Esophagus muscularis mucosa (tissue), 4 donors: ENCODE measurements at places on chromosomes 16 and 17. TPM values are rescaled to one million over a fixed set of nuclear protein-coding genes. Genes with fewer than 3 reads are reported as not detected.

DNA sequence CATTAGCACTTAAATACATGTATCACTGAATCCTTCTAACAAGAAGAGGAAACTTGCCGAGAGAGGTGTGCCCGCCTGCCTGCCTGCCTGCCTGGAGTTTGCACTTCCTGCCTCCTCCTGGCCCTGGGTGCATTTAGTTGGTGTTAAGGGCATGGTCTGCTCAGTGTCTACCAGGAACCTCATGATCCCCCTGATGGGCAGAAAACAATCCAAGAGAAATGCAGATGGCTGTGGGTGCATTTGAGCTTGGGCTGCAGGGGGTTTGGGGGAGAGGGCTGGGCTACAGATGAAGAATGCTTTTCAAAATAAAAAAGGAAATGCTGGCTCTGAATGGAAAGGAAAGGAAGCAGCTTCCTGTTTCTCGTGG lies 10.1 kb downstream of the KSR1 start:
- no peak for DNase-seq

The EIF5A gene
- total RNA-seq: 203 TPM

DNA sequence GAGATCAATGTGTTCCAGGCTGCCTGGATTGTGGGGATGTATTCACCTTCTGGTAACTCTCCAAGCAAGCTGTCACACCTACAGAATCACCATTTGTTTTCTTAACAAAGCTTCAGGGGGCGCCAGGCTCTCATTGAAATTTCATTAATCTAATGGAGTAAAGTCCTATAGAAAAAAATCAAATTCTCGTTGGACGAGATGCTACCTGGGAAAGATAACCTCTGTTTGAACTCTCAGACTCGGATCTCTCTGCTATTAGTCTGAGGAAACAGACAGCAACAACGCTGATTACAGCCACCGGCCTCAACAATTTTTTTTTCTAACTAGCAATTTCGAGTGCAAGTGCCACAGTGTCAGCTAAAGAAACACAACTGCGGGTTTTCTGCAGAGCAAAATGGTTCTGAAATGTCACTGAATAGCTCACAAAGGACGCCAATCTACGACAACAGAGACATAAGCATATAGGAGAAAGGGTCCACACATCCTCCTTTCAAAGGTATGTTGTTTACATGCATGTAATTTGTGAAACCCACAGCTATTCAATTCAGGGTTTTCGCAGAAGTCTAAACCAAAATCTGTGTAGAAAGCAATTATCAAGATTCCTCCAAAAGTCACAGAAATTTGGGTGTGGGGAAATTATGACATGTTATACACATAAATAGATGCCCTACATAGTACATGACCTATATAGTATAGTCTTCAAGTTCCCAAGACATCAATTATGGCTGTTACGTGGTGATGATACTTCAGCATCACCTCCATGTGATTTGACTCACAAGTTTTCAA lies 135.8 kb downstream of the SKAP1 start:
- DNase-seq: no peak

The CCL17 gene
- not detected for total RNA-seq

GRCh38 chr17:2701996-2702741 lies 9.4 kb downstream of the CLUH start:
- no peak for DNase-seq

GRCh38 chr17:79049821-79050220 lies 24.8 kb upstream of the ENGASE start:
- DNase-seq: no peak

DNA sequence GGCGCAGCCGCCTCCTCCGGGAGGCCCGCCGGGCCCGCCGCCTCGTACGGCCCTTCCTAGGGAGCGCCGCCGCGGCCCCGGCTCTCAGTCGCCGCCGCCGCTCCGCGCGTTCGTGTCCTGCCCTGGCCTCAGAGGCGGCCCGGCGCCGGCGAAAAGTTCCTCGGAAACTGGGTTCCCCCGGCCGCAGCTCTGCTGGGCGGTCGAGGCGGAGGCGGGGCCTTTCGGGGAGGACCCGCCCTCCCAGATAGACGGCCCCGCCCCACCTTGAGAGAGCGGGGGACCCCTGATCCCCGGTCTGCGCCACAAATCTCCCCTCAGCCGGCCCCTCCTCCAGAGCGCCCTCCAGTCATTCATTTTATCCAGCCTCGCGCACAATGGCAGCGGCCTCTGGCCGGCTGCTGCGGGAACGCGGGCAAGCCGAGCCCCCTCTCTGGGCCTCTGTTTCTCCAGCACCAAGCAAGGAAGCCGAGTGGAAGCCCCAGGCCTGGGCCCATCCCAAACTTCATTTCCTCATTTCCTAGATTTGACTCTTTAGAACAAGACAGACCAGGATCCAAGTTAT lies at the start of gene SREBF1:
SREBF1 (minus strand) TSS at position 169 of the 562 bp plus-strand sequence. CDS start 169 bp downstream, outside the sequence.
- DNase-seq: no peak

The BRCA1 gene
- 7.6 TPM for total RNA-seq

DNA sequence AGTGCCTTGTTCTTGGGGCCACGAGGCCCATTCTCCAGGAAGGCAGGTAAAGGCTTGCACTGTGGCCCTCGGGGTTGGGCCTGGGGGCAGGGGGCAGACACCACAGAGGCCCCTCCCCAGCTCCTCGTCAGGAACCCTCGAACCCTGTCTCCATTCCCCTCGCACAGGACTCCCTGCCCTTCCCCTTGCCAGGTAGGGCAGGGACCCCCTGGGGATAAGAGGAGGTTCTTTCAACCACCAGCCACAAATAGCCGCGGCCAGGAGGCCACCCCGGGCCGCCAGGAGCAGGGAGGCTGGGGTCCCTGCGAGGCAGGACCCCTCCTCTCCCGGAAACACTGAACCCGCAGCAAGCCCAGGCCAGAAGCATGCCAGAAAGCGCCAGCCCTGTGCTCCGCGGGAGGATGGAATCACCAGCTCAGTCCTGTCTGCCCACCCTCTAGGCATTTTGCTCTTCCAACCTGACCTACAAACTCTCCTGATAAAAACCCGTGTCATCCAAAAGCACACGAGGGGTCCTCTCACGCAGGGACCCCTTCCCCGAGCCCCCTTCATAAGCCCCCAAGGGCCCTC lies 45.6 kb downstream of the SLC47A1 start:
- no peak for DNase-seq

DNA sequence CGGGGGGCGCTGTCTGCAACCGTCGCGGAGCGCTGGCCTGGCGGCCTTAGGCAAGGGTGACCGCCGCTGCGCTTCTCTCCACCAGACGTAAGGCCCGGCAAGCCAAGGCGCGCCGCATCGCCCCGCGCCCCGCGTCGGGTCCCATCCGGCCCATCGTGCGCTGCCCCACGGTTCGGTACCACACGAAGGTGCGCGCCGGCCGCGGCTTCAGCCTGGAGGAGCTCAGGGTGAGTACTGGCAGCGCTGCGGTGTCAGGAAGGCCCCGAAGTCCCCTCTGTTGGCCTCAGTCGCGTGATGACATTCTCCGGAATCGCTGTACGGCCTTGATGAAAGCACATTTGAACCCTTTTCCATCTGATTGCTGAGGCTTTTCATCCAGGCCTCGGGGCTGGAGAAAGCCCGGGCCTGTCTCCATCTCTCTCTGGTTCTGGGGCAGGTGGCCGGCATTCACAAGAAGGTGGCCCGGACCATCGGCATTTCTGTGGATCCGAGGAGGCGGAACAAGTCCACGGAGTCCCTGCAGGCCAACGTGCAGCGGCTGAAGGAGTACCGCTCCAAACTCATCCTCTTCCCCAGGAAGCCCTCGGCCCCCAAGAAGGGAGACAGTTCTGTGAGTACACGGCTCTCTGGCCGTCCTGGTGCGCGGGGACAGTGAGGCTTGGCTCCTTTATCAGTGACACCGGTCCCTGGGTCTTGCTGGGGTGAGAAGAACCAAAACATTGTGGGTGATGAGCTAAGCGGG lies 831 bp downstream of the RPL13 start:
- DNase-seq: no peak

GRCh38 chr16:79750311-79750710 lies 149.8 kb upstream of the MAF start:
- no peak for DNase-seq

DNA sequence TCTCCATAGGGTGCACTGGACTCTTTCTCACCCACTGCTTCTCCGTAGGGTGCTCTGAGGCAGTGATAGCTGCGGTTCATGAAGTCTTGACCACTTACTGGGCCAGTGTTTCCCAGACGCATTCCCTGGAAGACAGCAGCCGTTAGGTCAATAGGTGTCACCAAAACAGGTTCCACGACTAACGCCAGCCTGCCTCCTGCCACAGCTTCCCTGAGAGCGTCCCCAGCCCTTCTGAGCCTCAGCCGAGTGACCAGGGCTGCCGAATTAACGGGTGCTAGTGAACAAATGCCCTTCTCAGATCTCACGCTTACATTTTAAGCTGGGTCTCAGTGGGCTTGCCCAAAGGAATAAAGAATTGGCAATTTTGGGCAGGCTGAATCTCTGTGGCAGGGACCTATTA lies 188.7 kb upstream of the TNRC6C start:
- no peak for DNase-seq

DNA sequence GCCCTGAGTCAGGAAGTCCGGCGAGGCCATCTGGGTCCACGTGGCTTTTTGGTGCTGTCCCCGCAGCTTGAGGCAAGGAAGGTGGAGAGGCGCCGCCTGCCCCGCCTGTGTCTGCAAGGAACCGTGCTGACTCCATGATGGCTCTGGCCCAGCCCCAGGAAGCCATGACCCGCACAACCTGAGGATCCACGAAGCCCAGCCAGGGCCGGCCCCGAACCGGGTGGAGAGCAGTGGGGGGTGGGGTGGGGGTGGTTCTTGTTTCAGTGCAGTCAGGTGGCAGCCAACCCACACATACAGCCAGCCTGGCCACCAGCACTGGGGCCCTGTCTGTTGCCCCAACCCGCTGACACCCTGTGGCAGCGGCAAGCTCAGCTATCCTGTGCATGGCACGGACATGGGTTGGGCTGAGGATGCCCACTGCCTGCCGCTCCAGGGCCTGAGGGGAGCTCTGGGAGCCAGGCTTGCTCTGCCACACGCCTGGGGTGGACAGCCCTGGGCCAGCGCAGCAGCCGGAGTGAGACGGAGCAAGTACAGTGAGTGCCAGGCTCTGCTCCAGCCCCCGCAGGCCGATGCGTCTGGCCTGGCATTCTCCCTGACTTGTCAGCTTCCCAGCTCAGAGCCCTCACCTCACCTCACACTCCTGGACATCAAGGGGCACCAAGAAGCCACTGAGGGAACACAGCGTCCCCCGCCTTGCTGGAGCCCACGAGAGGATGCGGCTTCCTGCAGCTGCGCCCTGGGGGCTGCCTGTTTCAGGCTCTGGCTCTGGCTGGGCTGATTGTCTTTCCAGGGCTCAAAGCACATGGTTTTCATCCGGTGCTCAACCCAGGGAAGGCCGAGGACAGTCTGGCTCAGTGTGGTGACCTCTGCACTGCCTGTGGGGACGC lies 68.8 kb downstream of the LMF1 start:
- no peak for DNase-seq

GRCh38 chr16:52535076-52535475 lies 11.9 kb downstream of the TOX3 start:
- DNase-seq: no peak

GRCh38 chr17:55930291-55930809 lies 179.5 kb downstream of the PCTP start:
- no peak for DNase-seq

DNA sequence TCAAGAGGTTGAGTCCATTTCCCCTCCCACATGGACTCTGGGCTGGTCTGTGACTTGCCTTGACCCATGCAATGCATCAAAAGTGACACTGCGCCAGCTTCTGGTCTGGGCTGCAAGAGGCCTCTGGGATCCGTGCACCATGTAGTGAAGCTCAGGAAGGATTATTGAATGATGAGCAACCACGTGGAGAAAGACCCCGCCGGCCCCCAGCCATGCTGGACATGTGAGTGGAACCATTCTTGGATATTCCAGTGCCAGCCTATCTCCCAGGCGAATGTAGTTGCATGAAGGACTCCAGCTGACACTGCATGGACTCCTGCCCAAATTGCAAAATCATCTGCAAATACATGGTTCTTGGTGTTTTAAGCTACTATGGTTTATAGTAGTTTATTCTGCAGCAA lies 7.6 kb upstream of the ALOX15B start:
- DNase-seq: no peak

DNA sequence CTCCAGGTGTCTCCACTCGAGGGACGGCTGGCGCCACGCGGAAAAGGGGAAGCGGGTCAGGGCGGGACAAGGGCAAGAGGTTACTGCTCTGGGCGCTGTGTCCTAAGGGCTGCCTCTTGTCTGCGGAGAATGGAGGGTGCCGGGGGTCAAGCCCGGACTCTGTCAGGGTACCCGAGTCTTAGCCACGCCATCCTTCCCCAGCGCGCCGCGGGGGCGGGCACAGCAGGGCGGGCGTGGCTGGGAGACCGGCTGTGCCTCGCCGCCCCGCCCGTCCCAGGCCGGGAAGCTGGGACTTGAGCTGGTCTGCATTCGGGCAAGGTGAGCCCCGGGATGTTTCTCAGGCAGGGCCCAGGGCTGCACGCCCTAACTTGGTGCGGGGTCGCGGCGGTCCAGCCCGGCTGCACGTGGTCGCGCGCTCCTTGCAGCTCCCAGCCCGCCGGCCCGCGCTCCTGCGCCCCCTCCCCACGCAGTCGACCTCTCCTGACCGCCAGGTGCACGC lies 6.2 kb upstream of the ACTG1 start:
- DNase-seq: no peak

DNA sequence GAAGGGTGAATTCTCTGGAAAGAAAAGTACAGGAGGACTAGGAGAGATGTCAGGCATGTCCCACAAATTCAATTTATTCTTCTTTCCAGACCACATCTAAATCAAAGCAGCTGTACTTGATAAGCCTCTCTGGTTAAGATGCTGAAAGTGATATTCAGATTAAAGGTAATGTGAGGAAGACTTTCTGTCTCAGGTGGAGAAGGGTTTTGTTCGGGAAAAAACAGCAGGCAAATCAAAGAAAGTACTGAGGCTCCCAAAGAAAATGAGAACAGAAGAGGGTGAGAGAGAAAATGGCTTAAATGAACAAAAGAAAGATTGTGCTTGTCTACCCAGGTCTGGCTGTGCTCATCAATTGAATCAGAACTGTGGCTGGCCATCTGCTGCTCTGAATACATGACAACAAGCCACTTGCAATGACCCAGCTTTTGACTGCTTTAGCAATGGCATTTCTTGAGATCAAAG lies 55.6 kb downstream of the MMD start:
- no peak for DNase-seq

GRCh38 chr17:16377941-16378341 lies 3.0 kb upstream of the UBB start:
- no peak for DNase-seq

DNA sequence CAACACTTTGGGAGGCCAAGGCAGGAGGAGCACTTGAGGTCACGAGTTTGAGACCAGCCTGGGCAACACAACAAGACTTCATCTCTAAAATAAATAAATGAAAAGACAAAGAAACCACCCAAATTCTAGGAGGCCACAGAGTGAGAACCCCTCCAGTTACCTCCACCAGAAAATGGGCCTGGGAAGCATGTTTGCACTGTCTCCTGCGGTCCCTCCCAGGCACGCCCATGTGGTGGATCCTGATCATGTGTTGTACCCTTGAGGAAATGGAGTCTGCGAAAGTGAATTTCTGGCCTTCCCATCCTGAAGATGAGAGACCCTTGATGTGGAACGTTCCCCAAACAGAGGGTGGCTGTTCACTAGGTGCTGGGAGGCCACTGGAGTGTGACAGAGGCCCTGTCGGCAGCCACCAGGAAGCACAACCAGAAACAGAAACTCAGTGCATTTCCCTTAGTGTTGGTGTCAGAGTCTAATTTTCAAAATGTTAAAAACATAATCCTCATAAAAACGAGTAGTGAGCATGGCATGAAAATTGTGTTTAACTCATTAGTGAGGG lies 19.2 kb upstream of the USP22 start:
- no peak for DNase-seq
